ENCODE measurements at places on chromosomes 16 and 17.
A peak's percentile ranks its signal among the peaks of the same experiment; 100 is the strongest.

GRCh38 chr17:20300436-20300934 lies 166.9 kb downstream of the LGALS9B start:
- no peak for DNase-seq

DNA sequence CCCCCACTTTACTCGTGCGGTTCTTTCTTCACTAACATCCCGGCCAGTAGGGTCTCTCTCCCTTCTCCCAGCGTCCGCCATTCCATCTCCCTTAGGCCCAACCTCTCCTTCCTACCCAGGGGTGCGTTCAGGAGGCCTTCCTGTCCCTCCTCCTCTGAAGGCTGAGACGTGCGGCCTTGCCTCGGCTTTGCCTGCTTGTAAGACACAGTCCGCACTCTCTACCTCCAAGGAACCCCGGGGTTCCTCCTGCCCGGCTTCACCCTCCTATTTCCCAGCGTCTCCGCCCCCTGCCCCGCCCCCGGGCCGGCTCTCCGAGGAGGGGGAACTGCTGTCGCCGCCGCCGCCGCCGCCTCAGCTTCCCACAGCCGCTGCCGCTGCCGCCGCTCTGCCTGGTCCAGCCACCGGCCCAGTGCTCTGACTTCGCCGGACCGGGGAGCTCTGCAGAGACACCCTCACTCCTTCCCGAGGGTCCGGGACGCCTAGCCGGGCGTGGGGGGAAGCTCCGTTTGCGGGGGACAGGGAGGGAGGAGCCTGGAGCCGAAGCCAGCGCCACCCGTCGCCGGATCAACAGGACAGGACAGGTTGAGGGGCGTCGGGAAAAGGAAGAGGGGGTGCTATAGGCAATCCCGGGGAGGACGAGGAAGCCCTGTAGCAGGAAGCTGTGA lies 1.2 kb upstream of the FGF11 start:
- DNase-seq = no peak

GRCh38 chr16:31177136-31177535 lies 2.8 kb upstream of the FUS start:
- peak; percentile 31 for DNase-seq

- DNase-seq = no peak
Measured at GRCh38 chr17:6380915-6381438, 53.9 kb downstream of the AIPL1 start.

DNA sequence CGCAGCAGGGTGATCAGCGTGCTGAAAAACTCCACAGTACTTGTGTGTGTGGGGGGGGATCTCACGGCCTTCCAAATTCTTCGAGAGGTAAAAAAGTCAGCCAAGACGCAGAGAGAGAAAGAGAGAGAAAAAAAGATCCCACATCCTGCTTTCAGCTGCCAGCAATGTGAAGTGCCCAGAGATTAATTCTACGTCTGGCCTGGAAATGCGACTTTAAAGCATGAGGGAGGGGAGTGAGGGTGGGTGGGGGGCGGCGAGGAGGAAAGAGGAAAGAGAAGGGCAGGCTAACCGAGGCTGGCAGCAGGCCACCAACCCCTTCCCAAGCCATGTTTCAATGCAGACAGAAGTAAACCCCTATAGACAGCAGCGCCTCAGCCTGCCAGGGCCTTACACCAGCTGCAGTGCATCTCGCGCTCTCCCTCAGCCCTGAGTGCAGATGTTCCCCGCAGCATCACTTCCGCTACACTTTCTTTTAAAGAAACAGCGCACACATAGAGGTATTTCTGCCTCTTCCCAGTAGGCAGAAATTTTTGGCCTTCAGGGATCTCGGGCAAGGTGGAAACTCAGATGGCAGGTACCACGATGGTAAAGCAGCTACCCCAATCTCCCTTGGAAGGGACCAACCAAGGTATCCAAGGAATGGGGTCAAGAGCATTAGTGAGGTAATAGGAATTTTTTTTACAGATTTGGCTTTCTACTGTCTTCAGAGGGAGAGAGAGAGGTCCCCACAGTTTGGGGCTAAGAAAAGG lies 87.8 kb downstream of the SMG6 start:
- DNase-seq = peak; percentile 49

DNA sequence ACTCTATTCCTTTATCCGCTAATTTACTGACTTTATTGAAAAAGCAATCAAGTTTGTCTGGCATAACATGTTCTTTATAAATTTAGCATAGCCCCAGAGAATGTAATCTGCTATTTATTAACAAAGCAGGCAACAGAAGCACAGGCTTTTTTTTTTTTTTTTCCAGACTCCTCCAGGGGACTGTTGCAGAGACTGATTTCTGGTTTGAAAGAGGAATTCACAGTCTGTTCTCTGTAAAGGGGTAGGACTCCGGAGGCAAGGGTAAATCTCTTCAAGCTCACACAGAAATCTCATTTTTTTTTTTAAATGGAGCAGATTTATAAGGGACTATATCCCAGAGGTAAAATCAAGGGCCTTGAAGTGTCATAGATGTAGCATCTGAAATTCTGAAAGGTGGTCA lies 1386.5 kb upstream of the CDH8 start:
- no peak for DNase-seq

- no peak for DNase-seq
Measured at GRCh38 chr16:86396422-86396821, 113.9 kb upstream of the FOXF1 start.

DNA sequence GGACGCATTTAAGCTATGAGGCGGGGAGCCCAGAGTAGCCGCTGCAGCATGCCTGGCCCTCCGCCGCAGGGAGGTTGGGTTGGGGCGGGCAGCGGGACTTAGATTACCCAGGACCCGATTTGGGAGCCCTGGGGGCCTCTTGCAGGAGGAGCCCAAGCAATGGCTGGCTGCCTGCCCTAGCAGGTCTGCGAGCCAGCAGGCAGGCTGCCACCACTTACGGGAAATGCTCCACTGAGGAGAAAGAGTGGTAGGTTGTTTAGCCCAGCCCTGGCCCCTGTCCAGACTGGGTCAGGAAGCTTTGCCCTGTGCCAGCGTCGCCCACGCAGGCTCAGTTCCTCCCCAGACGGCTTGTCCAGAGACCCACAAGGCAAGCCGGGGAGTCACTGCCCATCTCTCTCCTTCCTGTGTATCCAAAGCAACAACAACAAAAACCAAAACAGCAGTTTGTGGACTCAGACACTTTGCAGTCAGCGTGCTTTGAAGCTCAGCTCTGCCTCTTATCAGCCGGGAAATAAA lies 10.3 kb upstream of the TVP23A start:
- no peak for DNase-seq

GRCh38 chr16:11211061-11211976 lies 44.7 kb downstream of the SOCS1 start:
- no peak for DNase-seq

GRCh38 chr16:87040169-87041117 lies 276.7 kb downstream of the C16orf95 start:
- no peak for DNase-seq

DNA sequence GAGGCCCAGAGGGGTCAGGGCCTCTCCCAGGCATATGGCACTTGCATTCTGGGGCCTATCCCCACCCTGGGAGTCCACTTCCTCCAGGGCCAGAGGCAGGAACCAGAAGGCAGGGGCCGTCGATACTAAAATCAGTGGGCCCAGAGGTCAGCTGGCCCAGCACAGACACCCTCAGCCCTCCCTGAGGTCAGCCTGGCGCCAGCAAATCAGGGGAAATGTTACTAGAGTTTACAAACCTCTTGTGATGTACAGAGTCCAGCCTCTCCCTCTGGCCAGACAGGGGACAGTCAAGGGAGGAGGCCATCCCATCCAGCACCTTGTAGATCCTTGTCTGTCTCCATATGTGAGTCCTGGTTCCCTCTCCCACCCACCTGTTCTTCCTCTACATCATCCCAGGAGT lies 10.8 kb downstream of the CDH5 start:
- DNase-seq = no peak

DNA sequence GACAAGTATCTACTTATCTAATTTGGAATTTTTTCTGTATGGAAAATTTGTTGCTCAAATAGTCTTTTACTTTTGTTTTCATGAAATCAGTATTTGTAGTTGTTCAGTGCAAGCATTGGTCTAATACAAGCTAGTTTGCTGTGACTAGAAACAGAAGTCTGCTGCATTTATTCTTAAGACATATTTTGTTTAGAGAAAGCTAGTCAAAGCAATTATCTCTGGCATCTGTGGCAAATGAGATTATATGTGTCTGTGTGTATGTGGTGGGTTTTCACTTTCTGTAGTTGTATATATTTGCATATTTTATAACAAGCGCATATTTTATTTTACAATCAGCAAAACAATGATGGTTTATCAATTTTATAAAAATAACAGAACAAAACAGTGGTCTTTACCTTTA lies 96.0 kb upstream of the SIAH1 start:
- DNase-seq = no peak

DNA sequence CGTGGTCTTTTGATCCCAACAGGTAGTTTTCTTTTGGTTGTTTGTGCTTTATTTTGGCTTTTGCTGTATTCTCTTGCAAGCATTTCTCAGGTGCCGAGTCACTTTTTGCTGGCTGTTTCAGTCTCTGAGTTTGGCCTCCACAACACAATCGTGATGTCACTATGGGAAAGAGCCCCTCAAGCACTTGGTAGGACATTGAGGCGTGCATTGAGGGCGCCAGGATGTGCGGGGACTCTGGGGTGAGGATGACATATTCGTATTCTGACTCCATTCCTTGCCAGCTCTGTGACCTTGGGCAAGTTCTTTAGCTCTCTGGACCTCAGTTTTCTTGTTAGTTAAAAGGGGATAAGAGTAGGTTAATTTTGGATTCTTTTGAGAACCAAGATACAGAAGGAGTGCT lies 13.0 kb downstream of the KSR1 start:
- no peak for DNase-seq

GRCh38 chr17:60646701-60647100 lies 30.9 kb upstream of the BCAS3 start:
- DNase-seq = no peak

GRCh38 chr17:55990332-55991006 lies 162.8 kb upstream of the ANKFN1 start:
- DNase-seq = no peak

DNA sequence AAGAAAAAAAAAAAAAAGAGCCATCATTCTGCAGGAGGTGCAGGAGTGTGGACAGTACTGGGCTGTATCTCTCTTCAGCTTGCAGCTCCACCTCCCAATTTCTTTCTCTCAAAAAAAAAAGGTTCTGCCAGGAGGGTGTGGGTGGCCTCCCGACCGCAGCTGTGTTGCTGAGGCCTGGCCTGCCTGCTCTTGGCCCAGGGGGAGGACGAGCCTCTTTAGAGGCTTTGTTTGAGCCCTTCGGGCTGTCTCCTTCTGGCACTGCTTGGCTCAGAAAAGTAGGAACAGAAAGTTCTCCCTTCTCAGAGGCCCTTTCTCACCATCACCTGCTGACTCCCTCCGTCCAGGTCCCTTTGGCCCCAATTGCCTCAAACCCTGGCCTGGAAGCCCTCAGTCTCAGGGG lies 22.2 kb upstream of the C17orf107 start:
- no peak for DNase-seq

- DNase-seq = no peak
Measured at GRCh38 chr17:31786796-31787481, 72.1 kb downstream of the COPRS start.

- DNase-seq = no peak
Measured at GRCh38 chr17:6796017-6796886, 20.2 kb downstream of the FBXO39 start.

DNA sequence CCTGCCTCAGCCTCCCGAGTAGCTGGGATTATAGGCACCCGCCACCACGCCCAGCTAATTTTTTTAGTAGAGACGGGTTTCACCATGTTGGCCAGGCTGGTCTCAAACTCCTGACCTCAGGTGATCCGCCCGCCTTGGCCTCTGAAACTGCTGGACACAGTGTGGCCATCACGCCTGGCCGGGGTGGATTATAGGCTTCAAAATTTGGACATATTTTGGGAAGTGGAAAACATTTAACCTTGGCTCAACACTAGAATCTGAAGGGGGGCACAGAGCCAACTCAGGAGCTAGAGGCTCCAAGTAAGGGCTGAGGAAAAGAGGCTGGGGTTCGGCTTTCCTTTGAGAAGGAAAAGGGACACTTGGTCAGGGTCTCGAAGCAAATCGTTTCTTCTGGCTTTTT lies 2.2 kb upstream of the CDK5R1 start:
- DNase-seq = no peak

DNA sequence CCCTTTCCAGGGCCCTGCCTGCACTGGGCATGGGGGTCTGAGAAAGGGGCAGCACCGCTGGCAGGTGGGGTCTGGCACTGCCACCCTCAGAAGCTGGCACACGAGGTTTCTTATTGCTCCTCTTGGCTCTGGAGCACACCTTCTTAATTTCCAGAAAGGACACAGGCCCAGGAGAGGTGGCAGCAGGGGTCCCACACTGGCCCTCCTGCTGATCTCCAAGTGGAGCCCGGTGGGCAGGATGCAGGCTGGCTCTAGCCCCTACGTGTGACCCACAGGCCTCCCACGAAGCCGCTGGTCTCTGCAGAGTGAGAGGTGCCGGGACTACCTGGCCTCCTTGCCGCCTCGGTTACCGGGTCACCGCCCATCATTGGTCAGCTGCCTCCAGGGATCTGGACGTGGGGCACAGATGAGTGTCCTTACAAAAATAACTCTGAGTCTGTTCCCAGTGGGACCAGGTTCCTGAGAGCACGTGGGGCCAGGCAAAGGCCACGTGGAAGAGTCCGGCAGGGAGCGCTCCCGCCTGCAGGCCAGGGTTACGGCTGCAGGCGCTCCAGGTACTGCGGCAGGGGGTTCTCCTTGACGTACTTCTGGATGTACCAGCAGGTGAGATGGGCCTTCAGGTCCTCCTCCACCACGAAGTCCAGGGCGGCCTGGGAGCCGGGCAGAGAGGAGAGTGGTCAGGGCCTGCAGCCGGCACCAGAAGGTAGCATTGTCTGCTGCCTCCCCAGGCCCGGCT lies 10.3 kb downstream of the NATD1 start:
- no peak for DNase-seq

- DNase-seq = no peak
Measured at GRCh38 chr17:39960524-39961041, 2.2 kb upstream of the GSDMA start.

GRCh38 chr17:56819431-56820145 lies 14.1 kb downstream of the C17orf67 start:
- DNase-seq = peak; percentile 21

DNA sequence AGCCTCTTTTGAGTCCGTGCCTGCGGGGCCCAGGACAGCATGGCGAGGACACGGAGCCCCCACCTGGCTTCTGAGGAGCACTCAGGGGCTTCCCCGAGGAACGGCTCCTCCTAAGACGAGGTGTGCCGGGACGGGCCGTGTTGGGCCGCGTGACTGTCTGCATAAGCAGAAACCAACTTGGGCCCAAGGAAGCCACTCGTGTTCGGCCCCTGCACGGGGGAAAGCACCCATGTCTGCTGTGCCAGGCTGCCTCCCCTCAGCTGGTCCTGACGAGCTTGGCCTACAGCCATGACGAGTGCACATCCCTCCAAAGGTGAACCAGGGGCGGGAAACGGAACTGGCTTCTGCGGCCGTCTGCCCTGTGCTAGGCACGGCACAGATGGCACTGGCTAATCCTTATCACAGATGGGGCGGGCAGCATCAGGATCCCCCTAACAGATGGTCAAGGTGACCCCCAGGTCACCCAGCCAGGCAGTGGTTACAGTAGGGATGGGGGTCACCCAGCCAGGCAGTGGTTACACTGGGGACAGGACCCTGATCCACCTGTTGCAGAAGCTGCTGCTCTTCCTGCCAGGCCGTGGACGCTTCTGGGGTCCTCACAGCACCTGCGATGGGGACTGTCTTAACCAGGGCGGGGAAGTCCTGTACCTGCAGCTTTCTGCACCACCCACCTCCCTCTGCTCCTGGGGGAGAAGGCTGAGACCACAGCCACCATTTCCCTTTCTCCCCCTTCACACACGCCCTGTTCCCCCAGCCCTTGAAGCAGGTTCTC lies 25.6 kb downstream of the MRM3 start:
- DNase-seq = no peak

All from GF-D8 (cell line).